ENCODE measurements at places on chromosomes 7 and 10.

GRCh38 chr7:1534330-1535099 lies 4.0 kb downstream of the MAFK start:
- DNase-seq = no peak

DNA sequence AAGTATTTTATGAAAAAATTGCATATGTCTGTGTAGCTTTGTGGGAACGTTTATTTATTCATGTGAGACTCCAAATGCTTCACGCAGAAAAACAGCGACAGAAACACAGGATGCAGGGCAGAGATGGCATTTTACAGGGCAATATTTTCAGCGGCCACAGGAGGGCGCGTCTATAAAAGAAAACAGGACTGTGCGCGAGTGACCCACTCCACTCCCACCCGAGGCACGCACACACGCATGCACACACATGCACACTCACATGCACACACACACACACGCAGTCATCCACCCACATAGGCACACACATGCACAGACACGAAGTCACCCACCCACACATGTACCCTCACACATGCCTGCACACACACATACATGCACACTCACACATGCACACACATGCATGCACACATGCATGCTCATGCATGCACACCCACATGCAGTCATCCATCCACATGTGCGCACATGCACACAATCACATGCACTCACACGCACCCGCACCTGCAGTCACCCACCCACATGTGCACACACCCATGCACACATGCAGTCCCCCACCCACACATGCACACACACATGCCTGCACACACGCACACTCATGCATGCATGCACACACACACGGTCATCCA lies 96.3 kb downstream of the DNAJB6 start:
- DNase-seq = peak; percentile 10

DNA sequence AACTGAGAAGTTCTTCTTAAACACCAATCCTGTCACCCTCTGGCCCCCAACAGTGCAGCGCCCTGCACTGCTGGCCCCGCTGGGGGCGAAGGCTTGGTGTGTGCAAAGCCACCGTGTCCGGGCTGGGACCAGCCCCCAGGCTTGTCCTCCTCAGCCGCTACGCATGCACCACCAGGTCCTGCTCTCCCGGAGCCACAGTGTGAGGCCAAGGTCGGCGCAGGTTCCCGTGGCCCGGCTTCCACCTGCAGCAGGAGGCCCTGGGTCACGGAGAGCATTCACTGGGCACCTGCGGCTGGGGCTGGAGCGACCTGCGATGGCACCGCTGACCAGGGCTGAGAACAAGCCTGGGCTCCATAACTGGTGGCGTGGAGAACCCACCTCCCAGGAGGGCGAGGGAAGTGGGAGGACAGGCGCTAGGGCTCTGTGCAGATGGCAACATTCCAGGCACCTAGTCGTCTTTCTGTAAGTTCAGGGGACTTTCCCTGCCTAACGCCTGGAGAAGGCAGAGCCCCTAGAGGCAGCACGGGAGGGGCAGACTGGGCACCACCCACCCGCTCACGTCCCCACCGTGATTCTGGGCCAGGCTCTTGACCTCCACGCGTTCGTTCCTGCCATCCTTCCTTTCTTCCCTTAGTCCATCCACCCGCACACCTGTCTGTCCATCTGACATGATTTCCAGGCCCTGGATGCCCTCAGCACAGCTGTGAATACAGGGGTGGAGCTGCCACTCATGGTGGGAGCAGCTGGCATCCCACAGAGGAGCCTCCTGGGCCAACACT lies 271.6 kb downstream of the ELFN1 start:
- DNase-seq = no peak

DNA sequence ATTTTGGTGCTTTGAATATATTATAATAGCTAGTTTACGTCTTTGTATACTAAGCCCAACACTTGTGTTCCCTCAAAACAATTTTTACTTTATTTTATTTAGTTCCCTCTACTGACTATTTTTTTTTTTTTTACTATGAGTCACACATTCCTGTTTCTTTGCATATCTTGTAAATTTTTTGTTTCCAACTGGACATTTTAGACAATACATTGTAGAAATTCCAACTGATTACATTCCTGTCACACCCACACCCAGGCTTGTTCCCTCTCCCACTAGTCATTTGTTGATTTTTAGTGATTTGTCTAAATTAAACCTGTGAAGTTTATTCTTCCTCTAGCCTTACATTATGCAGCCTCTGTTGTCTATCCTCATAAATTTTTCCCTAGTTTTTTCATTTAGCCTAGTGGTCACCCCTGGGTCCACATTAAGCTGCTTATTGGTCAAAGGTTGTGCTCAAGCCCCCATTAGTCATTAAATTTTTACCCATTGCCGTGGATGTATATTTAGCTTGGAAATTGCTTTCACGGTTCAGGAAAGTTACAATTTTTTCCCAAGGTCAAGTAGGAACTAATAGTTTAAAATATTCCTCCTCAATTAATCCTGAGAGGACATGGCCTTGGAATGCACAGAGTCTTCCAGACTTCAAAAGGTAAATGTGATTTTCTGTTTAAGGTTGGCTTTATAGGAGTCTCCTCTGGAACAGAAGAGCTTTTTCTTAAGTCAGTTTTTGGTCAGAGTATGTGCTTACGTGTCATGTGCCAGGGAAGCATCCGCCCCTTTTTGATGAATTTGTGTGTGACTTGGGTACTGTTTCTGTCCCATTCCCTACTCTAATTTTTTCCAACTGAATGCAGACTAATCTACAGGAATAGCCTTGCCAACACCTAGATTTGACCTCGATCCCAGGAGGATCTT lies 207.6 kb upstream of the TMEM72 start:
- no peak for DNase-seq

DNA sequence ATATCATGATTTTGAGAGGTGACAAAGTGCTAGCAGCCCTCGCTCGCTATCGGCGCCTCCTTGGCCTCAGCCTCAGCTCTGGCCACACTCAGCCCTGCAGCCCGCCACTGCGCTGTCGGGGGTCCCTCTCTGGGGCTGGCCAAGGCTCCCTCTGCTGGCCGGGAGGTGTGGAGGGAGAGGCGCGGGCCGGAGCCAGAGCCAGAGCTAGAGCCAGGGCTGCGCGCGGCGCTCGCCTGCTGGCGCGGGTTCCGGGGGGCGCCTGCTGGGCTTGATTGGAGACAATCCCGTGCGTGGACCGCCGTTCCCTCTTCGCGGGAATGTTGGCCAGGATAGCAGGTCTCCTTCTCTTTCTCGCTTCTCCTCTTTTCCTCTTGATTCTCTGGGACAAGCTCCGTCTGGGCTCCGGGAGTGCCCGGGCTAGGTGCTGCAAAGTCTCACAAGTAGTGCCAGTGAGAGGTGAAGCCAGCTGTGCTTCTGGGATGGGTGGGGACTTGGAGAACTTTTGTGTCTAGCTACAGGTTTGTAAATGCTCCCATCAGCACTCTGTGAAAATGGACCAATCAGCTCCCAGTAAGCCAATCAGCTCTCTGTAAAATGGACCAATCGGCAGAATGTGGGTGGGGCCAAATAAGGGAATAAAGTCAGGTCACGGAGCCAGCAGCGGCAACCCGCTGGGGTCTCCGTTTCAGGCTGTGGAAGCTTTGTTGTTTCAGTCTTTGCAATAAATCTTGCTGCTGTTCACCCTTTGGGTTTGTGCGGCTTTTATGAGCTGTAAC lies 43.4 kb upstream of the ELMO1 start:
- DNase-seq = no peak

DNA sequence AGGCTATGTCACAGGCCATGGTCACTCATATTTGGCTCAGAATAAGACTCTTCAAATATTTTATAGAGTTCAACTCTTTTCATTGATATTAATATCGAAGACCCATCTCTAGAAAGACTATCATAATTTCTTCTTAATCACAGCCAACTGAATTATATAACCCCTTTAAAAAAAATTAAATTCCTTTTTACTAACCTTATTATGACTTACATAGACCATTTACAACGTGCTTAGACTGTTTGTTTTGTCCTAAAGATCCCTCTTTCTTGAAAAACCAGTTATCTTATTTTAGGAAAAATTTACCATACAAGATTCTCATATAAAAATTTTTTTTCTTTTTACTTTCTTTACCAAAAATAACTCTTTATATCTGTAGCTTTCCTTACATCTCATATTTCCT lies 10.2 kb upstream of the TMEM254 start:
- DNase-seq = no peak

DNA sequence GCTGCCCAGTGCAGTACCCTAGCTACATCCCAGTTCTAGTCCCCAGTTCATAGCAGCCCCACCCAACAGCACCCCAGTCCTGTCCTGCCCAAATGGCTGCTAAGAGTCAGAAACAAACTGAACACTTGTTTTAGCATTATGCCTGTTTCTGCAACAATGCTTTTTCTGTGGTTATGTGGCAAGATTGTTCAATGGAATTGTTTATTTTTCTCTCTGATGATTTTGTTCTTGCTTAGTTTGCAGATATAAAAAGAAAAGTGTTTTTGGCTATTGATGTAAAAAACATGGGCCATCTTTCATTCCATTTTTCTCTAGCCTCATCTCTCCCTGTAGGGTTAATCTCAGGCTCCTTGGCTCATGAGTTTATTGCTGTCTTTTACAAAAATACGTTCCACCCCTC lies 42.5 kb downstream of the LRRC4 start:
- no peak for DNase-seq

DNA sequence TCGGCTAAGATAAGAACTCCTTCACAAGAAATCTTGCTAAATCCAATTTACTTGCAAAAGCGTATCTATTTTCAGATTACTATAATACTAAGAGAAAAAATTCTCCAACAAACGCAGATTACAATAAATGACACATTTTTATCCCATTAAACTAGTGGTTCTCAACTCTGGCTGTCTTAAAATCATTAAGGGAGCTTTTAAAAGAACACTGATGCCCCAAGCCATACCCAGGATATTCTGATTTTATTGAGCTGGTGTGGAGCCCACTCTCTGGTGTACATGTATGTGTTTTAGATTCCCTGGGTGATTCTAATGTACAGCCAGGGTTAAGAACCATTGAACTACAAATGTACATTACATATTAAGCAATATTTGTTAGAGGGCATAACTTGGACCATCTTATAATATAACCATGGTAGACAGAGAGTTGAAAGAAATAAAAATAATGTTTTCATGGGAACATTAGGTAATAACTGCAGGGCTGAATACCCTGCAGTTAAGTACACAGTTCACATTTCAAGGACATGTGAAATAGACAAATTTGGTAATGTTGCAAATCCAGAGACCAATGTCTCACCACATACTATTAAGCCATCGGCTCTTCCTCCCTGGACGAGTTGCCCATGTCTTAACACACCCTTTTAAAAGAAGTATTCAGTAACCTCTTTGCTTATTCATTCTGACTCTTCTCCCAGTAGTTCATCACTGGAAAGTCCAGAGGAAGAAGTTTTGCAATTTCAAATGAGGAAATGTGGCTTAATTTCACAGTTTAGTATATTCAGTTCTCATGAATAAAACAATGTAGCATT lies 6.2 kb downstream of the GSAP start:
- DNase-seq = peak; percentile 51

GRCh38 chr7:151665368-151665767 lies 145.7 kb upstream of the RHEB start:
- no peak for DNase-seq

DNA sequence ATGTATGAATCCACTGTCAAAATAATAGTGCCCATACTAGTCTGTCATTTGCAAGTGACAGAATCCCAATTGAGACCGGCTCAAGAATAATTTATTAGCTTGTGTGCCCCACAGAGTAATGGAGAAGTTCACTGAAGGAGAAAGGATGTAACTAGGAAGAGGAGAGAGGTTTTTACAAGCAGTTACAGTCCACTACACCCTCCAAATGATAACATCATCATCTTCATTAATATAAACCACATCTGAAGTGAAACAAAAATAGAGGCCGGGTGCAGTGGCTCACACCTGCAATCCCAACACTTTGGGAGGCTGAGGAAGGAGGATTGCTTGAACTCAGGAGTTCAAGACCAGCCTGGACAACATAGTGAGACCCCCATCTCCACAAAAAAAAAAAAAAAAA lies 226.8 kb downstream of the SKIDA1 start:
- no peak for DNase-seq

DNA sequence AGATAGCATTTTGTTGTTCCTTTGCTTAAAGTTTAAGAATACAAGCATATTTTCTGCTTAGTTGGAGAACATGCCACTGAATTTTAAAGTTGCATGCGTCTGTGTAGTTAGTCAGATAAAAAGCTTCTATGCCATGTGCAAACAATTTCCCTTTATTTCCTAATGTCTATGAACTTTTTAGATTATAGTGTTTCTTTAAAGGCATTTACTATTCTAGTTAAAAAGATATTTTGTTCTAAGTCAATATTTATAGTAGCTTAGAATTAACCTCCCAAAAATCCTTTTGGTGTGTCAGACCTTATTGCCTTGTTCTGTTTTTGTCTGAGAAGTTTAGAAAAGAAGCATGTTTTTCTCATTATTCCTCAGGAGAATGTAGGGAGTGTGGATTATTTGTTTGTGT lies 99.0 kb upstream of the GATA3 start:
- no peak for DNase-seq

- no peak for DNase-seq
Measured at GRCh38 chr7:7539152-7539551, 3.5 kb upstream of the COL28A1 start.

DNA sequence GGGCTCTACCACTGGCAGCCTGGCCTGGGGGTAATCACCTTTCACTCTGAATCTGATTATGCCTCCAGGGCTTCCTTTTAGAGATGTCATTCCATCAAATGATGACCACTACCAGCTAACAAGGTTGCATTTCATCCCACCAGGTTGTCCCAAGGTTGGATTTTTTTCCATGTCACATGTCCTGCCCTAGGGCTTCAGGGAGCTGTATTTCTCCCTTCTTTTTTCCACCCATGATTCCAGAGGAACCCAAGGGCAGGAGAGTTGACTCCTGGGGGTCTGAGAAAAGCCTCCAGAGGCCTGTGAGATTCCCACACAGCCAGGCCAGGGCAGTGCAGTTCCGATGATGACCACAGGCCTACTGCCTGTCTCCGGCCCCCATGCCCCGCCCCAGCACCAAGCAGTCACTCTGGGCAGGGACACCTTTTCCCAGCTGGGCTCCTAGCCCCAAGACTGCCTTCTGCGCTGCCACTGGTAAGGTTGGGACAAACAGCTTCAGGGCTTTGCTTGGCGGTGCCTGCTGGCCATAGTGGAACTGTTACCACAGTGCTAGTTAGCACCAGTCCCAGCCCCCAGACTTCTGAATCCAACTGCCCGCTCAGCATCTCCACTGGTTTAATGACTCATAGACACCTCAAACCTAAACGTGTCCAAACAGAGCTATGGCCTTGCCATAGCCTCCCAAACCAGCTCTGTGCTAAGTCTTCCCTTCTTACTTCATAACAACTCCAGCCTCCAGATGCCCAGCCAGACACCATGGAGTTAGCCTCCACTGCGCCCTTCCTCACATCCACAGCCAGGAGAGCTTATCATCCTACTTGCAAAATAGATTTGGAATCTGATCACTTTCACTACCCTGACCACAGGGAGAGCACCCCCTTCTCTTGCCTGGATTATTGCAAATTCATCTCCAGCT lies 133.7 kb downstream of the ARHGAP22 start:
- DNase-seq = peak; percentile 61

GRCh38 chr7:135673360-135673706 lies 11.0 kb downstream of the STMP1 start:
- peak; percentile 91 for DNase-seq

Data from OCI-M1 (cell line).